ENCODE measurements at places on chromosomes 3 and 15.
A peak's percentile ranks its signal among the peaks of the same experiment; 100 is the strongest.

DNA sequence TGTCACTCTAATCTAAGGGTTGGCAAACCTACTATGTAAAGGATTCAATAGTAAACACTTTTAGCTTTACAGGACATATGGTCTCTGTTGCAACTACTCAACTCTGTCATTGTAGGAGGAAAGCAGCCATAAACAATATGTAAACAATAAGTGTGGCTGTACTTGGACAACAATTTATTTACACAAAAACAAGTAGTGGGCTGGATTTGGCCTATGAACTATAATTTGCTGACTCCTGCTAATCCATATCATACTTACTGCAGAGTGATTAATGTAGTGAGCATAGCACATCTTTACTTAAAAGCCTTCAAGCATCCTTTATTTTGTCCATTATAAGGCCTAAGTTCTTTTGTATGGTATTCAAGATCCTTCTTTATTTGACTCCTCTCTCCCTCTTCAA is 441.9 kb downstream of the ZIC1 start:
- no peak for DNase-seq

GRCh38 chr15:94395640-94396039 is 164.3 kb downstream of the MCTP2 start:
- no peak for DNase-seq

- DNase-seq: no peak
These were observed 81.1 kb downstream of the SLTM start for GRCh38 chr15:58852347-58852746.

DNA sequence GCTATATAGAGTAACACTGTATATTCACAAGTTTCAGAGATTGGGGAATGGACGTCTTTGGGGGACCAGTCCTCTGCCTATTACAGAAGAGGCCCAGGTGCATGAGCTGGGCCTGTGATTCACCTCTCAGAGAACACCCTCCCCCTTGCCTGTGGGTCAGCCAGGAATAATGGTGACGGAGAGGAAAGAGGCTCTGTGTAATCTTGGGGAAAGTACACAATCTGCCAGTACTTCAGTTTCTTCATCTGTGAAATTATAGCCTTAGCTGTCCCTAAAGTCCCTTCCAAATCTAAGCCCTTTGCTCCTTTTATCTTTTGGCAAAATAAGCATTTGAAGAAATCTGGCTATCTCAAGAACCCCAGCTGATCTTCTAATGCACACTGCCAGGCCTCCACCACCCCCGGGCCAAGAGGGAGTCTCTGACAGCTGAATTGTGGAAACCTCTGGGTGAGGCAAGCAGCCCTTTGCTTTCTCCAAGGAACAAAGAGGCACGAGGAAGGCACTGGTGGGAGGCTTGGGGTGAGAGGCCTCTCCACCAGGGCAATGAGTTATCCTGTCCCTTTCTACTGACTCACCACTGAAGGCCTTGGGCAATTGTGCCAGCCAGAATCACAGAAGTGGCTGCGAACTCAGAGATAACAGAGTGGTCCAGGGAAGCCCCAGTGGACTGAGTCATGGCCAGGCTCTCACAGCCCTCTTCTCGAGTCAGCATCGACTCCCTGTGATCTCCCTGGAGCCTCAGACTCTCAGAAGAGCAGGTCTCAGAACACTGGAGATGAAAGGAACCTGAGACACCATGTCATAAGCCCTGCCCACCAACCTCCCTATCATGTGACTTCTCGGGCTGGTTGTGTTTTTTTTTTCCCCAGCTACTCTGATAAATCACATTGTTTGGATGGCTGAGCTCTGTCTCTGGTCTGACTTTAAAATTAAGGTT is 31.8 kb downstream of the CCNL1 start:
- DNase-seq: peak; percentile 61

DNA sequence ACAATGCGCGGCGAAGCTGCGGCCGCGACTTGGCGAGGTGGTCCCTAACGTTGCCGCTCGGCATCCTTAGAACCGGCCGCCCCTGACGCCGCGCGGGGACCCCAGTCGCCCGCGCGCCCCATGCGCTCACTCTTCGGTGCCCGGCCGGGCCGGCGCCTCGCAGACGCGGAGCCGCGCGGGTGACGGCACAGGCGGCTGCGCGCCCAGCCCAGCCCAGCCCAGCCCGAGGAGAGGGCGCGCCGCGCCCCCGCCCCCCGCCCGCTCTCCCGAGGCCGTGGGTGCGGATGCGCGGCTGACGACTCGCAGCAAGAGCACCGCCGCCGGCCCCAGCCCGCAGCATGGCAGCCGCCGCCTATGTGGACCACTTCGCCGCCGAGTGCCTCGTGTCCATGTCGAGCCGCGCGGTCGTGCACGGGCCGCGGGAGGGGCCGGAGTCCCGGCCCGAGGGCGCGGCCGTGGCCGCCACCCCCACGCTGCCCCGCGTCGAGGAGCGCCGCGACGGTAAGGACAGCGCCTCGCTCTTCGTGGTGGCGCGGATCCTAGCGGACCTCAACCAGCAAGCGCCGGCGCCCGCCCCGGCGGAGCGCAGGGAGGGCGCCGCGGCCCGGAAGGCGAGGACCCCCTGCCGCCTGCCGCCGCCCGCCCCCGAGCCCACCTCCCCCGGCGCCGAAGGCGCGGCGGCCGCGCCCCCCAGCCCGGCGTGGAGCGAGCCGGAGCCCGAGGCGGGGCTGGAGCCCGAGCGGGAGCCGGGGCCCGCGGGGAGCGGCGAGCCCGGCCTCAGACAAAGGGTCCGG is 437 bp downstream of the KLF13 start:
- DNase-seq: peak; percentile 80

GRCh38 chr3:145951441-145951840 is 209.5 kb downstream of the PLOD2 start:
- DNase-seq: no peak

- DNase-seq: no peak
These were observed 359.6 kb upstream of the NECTIN3 start for GRCh38 chr3:110711851-110712516.

DNA sequence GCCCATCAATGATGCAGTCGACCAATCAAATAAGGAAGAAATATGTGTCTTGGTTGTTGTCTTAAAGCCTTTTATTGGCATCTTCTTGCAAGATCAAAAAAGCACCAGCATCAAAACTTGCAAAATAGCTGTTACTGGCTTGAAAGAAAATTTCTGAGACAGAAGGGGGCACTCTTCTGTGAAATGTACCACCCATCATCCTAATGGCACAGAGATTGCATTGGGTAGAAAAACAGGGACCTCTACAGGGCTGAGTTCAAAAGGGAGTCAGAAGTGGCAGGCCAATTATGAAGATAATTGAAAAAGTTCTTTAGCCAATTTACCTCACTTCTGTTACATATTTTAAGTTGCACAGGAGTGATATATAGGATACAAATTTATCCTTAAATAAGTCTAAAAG is 122.3 kb upstream of the GPR149 start:
- no peak for DNase-seq

DNA sequence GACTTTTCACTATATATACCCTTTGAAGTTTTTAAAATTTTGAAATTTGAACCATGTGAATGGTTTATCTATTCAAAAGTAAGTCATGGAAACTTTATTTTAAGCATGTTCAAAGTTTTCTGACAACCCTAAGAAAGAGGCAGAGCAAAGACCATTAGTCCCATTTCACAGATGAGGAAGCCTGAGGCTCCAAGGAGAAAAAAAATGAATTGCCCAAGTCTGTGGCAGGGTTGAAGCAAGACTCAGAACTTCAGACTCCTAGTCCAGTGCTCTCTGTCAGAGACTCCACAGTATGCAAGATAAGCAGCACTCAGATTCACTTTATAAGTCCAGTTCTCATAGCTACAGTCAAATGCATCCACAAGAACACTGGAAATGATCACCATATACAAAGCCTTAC is 4.5 kb downstream of the RAB43 start:
- no peak for DNase-seq

GRCh38 chr15:31207246-31207645 is 105.7 kb upstream of the TRPM1 start:
- DNase-seq: no peak

GRCh38 chr15:52568601-52569585 is at the start of gene ARPP19:
Gene ARPP19 (minus strand): TSS chr15:52569030. CDS start chr15:52568892, 138 bp downstream.
- peak; percentile 88 for DNase-seq

DNA sequence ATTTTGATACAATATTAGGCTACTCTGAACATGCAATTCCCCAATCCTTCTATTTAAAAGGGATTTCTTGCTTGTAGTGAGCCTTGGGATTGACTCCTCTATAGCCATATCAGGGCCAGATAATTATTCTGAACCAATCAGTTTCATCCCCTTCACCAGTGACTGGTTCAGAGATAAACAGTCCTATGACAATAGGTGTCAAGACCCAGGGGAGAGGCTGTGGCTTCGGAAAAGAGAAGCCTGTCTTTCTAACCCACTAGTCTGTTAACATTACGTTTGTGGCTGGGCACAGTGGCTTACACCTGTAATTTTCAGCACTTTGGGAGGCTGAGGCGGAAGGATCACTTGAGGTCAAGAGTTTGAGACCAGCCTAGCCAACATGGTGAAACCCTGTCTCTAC is 6.2 kb upstream of the ISLR2 start:
- no peak for DNase-seq

GRCh38 chr3:35440826-35441225 is 198.5 kb upstream of the ARPP21 start:
- no peak for DNase-seq

GRCh38 chr3:54520060-54520459 is 397.7 kb downstream of the CACNA2D3 start:
- DNase-seq: no peak

GRCh38 chr3:197428117-197428801 is 127.5 kb downstream of the BDH1 start:
- DNase-seq: peak; percentile 6

- DNase-seq: peak; percentile 14
These were observed at the start of gene ABHD17C for GRCh38 chr15:80695099-80695910. Gene ABHD17C (plus strand): TSS chr15:80695310. CDS start chr15:80695430, 120 bp downstream.

- DNase-seq: no peak
These were observed 97.1 kb upstream of the SNRPA1 start for GRCh38 chr15:101391981-101392640.

- DNase-seq: no peak
These were observed 6.9 kb downstream of the CCRL2 start for GRCh38 chr3:46413951-46414350.

- DNase-seq: no peak
These were observed 35.9 kb downstream of the POC1A start for GRCh38 chr3:52118156-52118875.

- no peak for DNase-seq
These were observed 39.3 kb downstream of the TRAK1 start for GRCh38 chr3:42130329-42131070.

DNA sequence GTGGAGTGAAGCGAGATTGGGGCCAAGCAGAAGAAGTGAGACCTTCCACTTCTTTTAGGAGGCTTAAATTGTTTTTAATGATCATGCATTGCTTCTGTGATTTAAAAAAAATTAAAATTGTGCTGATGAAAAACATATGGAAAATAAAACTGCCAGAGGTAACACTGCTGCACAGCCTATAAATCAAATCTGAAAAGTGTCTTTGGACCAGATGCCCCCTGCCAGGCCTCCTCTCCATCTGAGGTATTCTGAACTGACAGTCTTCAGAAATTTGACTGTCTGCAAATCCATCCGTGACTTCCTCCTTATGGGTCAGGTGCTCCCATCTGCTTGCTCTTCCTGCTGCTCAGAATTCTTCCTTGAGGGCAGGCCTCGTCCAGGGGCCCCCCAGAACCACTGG is 108.5 kb upstream of the NR2E3 start:
- no peak for DNase-seq

- no peak for DNase-seq
These were observed 124.8 kb upstream of the LRIG1 start for GRCh38 chr3:66625505-66626216.

- no peak for DNase-seq
These were observed 29.6 kb downstream of the PRKCD start for GRCh38 chr3:53190659-53191058.

GRCh38 chr3:20047976-20048883 is 8.0 kb downstream of the KAT2B start:
- no peak for DNase-seq

- no peak for DNase-seq
These were observed 12.7 kb downstream of the SEMA3G start for GRCh38 chr3:52432225-52432624.

- DNase-seq: no peak
These were observed 380.0 kb downstream of the LRTM1 start for GRCh38 chr3:54547846-54548245.

DNA sequence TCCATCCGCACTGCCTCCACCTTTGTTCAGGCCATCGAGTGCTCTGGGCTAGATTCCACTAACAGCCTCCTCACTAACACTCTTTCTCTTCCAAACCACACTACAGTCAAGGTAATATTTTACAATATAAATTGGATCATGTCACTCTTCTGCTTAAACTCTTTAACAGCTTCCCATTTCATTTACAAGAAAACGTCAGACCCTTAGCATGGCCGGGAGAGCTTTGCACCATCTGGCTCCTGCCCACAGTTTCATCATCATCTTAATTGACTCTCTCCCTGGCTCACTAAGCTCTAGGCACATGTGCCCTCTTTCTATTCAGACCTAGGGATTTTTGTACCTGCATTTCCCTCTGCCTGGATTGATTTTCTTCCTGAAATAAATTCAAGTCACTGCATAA is 354.7 kb downstream of the FGF12 start:
- no peak for DNase-seq

GRCh38 chr3:113249111-113249510 is 37.8 kb downstream of the BOC start:
- no peak for DNase-seq

DNA sequence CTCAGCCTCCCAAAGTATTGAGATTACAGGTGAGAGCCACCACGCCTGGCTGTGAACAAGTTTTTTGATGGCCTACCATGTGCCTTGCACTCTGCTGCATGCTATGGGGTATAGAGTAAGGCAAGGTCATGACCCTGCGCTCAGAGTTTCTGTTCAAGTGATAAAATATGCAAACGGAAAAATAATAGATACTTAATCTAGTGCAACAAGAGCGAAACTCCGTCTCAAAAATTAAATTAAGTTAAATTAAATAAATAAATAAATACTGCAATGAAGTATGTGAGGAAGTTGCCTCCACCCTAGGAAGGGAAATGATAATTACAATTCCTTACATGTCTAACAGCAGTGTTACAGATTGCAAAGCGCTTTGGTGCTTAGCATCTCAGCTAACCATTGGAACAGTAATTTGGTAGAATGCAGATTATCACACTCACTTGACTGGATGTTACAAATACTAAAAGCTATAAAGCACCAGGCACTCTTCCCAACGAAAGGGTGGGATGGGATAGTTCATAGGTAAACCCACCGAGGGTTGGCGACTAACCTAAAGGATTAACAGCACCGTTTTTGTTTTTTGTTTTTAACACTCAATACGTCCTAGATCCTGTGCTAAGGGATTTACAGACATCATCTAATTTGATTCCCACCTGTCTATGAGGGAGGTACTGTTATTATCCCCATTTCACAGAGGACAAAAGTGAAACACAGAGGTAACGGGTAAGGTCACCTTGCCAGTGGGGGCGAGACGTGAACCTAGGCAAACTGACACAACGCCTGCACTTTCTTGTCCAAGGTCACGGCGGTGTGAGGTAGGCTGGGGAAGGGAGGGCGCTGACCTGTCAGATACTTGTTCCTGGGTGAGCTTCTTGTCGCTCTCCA is 793 bp upstream of the FANCD2 start:
- DNase-seq: no peak

- DNase-seq: no peak
These were observed 68.1 kb downstream of the IMPG2 start for GRCh38 chr3:101252307-101252706.

Data from CD4-positive, alpha-beta T cell treated with Interferon gamma for 1 hour (primary cell).